G401 (cell line): ENCODE measurements at places on chromosomes 1 and 21.

GRCh38 chr1:1799716-1800115 is 21.4 kb upstream of the NADK start:
- no peak for DNase-seq

DNA sequence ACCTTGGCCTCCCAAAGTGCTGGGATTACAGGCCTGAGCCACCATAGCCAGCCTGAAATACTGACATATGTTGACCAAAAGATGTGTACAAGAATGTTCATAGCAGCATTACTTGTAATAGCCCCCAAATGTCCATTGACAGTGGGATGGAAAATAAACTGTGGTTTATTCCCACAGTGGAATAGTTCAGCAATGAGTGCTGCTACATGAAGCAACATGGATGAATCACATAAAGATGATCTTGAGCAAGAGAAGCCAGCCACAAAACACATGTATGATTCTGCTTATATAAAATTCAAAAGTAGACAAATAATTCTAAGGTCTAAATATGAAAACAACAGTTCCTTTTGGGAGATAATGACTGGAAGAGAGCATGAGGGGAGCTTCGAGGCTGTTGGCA is 9.1 kb upstream of the CREG1 start:
- no peak for DNase-seq

- no peak for DNase-seq
Measured at GRCh38 chr1:29991025-29991424, 732.4 kb downstream of the MATN1 start.

- DNase-seq, result no peak
Measured at GRCh38 chr21:29195981-29196669, 65.7 kb downstream of the MAP3K7CL start.

- no peak for DNase-seq
Measured at GRCh38 chr1:983798-984475, 2.0 kb upstream of the PERM1 start.

DNA sequence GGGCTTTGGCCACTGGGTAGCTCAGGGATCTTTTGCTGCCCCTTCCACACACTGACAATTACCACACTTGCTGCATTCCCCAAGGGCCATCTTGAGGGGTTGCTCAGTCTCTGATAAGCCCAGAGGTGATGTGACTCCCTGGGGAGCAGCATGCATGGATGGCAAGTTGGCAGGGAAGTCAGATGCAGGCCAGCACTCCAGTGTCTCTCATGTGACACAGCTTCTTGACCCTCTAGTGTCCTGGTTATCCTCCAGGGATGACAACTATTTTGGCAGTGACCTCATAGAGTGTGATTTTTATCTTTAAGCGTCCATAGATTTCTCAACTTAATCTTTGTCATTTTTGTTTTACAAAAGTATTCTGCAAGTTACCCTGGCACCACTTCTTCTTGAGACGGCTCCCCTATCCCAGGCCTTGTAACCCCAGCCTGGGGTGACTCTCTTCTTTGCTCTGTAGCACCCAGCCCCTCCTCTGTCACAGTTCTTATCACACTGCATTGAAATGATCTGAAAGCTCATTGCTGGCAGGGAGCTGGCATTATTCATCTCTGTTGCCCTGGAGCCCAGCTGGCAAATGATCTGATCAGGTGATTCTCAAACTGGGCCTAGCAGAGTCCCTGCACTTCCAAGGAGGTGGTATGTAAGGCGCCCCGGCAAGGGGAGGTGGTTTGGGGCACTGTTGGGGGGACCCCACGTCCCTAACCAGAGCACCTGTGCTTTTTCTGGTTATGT is 72.6 kb downstream of the TENT5C start:
- DNase-seq, result no peak

- no peak for DNase-seq
Measured at GRCh38 chr1:98906809-98907208, 97.9 kb downstream of the PLPPR5 start.

DNA sequence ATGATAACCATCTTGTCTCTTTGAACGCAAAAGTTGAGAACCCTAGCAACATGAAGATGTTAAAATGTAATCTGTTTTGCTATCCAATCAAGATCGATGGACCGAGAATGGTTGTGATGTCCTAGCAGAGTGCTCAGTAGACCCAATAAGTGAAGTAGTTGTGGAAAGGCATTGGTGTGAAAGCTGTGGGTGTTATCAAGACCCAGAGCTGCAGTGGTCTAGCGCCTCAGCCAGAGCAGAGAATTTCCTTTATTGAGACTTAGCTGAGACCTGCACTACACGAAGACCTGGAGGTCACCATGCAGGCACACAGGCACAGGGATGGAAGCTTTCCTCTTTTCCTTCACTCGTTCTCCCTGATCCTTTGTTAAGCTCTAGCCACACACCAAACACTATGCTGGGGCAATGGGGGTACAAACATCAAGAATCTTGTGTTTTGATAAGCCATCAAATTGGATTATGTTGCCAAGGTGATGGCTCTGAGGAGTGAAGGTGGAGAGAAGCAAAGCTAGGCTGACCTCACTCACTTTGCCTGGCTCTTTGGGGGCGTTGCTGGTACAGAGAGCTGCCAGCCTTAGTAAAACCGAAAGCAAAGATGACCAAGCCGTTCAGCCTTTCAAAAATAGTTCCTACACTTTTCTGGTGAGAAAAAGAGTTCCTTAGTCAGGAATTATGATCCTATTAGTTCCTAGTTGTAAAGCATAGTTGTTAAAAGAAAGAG is 24.1 kb downstream of the METTL13 start:
- no peak for DNase-seq
